Stimulated activated effector memory CD8-positive, alpha-beta T cell treated with anti-CD3 and anti-CD28 coated beads, Interleukin-12 subunit alpha, Interleukin-12 subunit beta, amount 100 ng/mL, for 72 hours (primary cell): ENCODE measurements at places on chromosomes 13 and 19.

GRCh38 chr19:15291548-15292021 is 40.8 kb downstream of the BRD4 start:
- no peak for DNase-seq

DNA sequence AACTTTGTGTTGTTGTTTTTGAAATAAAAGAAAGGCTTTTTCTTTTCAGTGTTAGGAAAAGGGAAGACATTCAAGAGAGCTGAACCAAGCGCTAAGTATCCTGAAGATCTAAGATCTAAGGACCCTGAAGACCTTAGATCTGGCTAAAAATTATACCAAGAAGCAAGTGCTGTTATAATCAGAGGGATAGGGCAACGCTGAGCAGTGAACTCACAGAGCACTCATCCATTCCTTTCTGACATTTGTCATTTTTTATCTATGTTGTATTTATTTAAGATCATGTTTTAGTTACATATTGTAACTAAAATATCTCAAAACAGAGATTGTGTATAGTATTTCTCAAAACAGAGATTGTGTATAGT is 60.5 kb upstream of the FAM216B start:
- DNase-seq, result no peak

DNA sequence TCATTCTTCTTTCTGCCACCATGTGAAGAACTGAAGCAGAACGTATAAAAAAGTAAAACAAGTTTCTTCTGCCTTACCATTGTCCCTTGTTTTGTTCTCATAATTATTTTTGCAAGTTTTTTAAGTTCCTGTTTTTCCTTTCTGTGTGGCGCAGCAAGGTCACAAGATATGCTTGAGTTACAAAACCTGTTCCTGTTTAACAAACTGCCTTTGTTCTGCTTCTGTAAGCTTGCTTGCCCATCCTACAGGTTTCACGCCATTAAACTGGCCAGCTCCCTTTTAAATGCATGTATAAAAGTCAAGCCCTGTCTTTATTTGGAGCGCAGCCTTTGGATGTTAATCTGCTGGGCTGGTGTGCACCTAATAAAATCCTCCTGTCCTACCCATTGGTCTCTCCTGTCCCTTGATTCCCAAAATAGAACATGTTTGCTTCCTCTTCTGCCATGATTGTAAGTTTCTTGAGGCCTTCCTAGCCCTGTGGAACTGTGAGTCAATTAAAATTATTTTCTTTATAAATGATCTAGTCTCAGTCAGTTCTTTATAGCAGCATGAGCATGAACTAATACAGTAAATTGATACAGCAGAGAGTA is 1115.4 kb downstream of the SLITRK1 start:
- DNase-seq, result no peak

- DNase-seq, result no peak
Measured at GRCh38 chr13:31894931-31895330, 136.6 kb upstream of the FRY start.

GRCh38 chr13:106104281-106104901 is 431.1 kb downstream of the EFNB2 start:
- DNase-seq, result no peak

GRCh38 chr13:28572871-28573270 is 77.9 kb upstream of the FLT1 start:
- DNase-seq, result no peak

- DNase-seq, result no peak
Measured at GRCh38 chr13:81487151-81487550, 1146.2 kb upstream of the SPRY2 start.

GRCh38 chr13:103006641-103007426 is 59.4 kb downstream of the SLC10A2 start:
- no peak for DNase-seq

- no peak for DNase-seq
Measured at GRCh38 chr13:72495681-72496080, 231.7 kb downstream of the MZT1 start.

DNA sequence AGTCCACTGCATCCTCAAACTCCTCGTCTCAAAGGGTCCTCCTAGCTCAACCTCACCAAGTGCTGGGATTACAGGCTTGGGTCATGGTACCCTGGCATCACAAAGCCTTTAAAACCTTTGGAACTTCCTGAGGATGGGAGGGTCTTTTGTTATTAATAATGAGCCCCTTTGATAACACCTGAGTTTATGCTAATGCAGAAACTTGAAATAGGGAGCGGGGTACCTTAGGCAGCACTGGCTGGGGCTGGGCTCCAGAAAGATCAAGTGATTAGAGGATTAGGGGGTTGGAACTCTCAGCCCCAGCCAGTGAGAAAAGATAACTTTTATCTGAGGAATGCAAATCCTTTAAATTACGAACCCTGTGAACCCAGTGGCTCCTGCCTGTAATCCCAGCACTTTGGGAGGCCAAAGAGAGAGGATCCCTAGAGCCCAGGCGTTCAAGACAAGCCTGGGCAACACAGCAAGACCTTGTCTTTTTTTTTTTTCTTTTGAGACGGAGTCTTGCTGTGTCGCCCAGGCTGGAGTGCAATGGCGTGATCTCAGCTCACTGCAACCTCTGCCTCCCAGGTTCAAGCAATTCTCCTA is 9.3 kb upstream of the PSPC1 start:
- no peak for DNase-seq

- DNase-seq, result no peak
Measured at GRCh38 chr19:49336482-49337266, 1.5 kb downstream of the CD37 start.

DNA sequence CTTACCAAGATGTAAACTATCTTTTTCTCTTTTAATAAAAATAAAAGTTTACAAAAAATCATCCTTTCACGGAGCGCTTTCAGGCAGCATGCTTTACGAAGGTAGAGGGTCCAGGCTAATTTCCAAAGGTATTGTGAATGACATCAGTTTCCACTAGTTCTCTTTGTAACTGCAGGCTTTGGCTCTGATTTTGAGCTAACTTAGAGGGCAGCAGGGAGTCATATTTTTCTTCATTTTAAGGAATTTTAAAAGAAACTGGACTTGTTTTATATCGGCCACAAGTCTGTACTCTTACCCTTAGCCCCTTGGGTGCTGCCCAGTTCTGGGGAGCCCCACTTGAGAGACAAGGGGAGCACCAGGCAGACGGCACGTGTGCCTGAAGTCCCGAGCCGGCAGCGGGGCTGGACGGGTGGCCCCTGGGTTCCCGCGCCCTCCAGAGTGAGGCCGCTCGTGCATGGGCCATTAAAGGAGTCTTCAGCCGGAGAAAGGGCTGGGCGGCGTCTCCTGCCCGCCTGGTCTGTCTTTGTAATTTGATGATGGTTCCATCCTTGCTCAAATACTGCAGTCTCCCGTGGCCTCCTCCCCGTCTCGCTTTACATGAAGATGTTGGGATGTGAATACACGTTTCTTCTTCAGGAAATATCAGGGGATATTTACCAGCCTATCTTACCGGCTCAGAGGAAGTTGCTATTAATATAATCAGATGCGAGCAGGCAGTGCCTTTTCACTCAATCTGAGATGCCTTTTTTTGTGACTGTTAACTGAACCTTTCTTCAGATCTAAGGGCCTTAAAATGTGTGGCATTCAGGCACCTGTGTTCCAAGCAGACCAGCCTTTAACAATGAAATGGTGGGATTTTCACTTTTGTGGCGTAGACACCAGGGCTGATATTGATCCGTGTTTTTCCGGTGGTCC is 67.4 kb downstream of the GGACT start:
- DNase-seq, result no peak

- no peak for DNase-seq
Measured at GRCh38 chr19:30006207-30006606, 64.2 kb downstream of the URI1 start.

DNA sequence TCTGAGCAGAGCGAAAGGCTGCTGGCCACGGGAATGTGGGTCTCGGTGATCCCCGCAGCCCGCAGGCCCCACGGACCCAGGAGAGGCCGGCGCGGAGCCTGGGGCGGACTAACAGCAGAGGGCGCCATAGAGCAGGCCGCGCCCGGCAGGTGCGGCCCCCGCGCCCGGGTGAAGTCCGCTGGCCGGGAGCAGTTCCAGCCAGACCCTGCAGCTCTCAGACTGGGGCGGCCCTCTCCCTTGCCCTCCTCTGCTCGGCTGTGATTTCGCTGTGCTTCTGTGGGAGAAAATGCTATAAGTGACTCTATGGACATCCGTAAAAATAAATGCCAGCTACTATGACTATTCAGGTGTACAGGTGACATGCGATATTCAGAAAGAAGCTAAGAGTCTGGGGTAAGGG is 37.7 kb downstream of the GSX1 start:
- DNase-seq, result peak; percentile 80

- no peak for DNase-seq
Measured at GRCh38 chr13:30006246-30006645, 155.8 kb upstream of the UBL3 start.

GRCh38 chr19:46866407-46867136 is 5.8 kb downstream of the ARHGAP35 start:
- DNase-seq, result no peak

DNA sequence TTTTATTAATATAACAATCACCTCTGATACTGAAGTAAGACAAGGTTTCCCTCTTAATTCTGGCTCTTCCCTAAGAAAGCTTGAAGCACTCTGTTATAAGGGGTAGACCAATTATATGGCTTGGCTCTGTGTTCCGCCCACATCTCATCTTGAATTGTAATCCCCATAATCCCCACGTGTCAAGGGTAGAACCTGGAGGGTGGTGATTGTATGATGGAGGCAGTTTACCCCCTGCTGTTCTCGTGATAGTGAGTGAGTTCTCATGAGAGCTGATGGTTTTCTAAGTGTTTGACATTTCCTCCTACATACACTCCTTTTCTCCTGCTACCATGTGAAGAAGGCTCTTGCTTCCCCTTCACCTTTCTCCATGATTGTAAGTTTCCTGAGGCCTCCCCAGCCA is 363.8 kb upstream of the PCDH20 start:
- DNase-seq, result no peak

DNA sequence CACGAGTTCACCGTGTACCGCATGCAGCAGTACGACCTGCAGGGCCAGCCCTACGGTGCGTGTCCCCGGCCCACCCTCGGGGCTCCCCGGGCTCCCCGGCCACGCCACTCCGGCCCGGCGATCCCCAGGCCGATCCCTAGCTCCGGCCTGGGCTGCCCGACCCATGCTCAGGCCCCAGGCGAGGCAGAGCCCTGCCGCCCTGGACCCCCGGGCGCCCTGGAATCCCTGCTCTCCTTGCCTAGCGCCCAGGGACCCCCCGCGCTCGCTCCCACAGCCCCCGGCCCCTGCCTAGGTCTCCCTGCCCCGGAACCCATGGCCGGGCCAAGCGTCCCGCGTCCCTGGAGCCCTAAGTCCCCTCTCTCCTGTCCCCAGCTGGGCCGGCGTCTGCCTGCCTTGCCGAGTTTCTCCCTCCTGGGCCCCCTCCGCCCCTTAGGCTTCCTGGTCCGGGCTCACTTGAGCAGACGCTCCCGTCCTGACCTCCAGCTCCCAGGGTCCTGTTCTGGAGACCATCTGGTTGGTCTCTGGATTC is 494 bp downstream of the NCLN start:
- no peak for DNase-seq

- DNase-seq, result no peak
Measured at GRCh38 chr13:114136576-114136975, 4.2 kb upstream of the RASA3 start.

- no peak for DNase-seq
Measured at GRCh38 chr19:3975144-3975543, 4.2 kb upstream of the DAPK3 start.

GRCh38 chr19:10412257-10412977 is 7.9 kb upstream of the PDE4A start:
- DNase-seq, result no peak

DNA sequence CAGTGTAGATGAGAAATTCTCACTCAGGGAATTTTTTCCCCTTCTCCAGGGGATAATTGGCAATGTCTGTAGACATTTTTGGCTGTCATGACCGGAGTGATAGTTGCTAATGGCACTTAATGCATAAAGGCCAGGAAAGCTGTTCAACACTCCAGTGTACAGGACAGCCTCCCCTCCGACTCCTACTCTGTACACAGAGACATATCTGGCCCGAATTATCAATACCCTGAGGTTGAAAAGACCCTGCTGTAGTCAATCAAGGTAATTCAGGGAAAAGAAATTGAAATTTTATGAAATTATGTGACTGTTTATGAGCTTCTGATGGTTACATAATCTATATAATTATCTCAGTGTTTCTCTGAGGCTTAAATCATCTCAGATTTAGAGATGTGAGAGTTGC is 720.7 kb downstream of the OLFM4 start:
- no peak for DNase-seq

- no peak for DNase-seq
Measured at GRCh38 chr13:90336507-90336906, 1011.0 kb upstream of the MIR17HG start.
